ENCODE measurements at places on chromosomes 1 and 21.

- DNase-seq = peak; percentile 19
Observed at GRCh38 chr1:98323906-98324358, 337.6 kb upstream of the SNX7 start.

- no peak for DNase-seq
Observed at GRCh38 chr1:23563003-23563402, 3.7 kb upstream of the ID3 start.

DNA sequence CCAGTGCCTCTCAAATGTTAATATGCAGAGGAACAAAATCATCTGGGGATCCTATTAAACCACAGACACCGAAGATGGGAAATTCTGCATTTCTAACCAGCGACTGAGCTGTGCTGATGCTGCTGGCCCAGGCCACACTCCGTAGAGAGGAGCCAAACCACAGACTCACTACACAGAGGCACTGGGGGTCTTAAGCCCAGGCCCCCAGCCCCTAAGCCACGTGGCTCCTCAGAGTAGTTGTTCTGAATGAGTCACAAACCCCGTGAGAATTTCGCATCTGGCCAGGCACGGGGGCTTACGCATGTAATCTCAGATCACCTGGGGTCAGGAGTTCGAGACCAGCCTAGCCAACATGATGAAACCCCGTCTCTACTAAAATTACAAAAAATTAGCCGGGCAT is 2.8 kb upstream of the CELA2A start:
- no peak for DNase-seq

DNA sequence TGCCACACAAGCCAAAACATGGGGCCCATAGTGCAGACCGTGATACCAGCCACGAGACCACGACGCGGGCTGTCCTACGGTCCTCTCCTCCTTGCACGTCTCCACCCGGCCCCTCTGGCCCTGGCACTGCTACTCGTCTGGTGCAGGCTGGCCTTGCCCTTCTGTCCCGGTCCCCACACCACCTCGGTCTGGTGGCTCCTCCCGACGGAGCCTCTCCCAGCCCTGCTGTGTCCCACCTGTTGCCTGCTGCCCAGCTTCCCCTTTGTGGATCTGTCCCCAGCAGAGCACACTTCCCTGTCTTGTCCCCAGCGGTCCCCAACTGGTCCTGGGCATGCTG is 50.5 kb downstream of the MORN1 start:
- DNase-seq = no peak

DNA sequence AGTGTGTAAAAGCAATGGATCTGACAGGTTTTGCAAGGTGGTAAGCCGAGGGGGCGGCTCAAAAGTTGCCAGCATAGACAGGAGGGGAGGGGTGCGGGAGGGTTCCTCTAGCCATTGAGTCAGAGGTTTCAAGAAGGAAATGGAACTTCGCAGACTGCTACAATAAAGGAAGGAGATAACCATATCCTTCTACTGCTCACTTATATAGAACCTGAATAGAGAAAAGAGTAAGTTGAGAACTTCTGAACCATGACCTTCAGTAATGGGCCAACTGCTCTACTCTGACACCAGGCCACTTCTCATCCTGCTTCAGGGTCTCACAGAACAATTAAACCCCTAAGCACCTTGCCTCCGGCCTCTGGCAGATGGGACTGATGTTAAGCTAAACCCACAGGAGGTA is 26.3 kb upstream of the BCAR3 start:
- DNase-seq = peak; percentile 27

DNA sequence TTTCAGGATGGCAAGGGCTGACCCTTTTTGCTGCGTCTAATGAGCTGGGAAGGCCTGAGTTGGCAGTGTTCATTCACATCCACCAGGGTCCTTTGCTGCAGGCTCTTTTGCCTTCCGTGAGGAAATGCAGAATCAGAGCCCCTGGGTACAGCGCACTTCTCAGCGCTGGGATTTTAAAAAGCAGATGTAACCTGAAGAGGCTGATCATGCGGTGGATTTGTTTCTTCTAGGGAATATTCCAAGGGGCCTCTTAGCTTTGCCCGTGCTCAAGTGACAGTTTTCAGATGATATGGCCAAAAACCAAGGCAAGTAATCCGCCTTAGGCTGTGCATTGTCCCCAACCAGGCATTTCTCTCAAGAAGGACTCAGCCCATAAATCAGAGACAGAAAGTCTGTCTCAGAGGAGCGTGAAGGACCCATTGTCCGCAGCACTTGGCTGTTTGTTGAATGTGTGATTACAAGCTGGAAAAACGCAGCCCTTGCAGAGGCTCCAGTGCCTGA is 237.6 kb downstream of the PTPRC start:
- DNase-seq = no peak

- no peak for DNase-seq
Observed at GRCh38 chr1:83912876-83913275, 86.1 kb downstream of the TTLL7 start.

DNA sequence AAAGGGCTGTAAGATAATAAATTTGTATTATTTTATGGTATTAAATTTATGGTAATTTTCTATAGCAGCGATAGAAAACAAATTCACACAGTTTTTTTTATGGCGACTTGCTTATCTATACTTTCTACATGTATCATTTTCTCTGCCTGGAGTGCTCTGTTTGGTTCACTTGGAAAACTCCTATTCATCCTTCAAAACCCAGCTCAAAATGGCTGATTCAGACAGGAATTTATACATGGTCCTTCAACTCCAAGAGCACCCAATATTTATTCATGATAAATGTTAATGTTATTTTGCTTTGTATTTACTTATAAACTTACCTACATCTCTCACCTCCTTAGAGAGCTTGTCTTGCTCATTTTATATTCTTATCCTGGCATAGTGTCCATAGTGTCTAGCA is 55.6 kb upstream of the SSX2IP start:
- DNase-seq = no peak

GRCh38 chr1:160205242-160206035 is at the start of gene PEA15:
Gene PEA15 (plus strand): TSS chr1:160205384. CDS start chr1:160211545, 6,161 bp downstream.
- peak; percentile 83 for DNase-seq

- DNase-seq = no peak
Observed at GRCh38 chr1:12001996-12002493, 17.3 kb upstream of the MIIP start.

DNA sequence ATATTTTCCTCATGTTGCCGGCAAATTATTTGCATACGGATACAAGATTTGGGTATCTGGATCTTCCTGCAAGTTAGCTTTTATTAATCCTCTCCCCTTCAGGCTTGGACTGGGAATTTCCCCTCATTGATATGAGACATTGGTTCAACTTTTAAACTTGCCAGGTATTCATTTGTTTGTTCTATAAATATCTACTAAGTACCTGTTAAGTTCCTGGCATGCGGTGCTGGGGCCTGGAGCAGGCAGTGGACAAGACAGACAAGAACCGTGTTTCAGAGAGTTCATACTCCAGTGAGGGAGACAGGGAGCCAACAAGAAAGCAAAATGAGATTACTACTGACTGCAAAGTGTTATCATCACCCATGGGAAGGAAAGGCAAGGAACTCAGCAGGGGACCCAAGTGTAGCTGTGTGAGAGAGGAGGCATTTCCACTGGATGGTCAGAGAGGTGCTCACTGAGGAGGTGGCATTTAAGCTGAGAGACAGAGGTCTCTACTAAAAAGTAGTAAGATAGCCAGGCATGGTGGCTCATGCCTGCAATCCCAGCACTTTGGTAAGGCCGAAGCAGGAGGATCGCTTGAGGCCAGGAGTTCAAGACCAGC is 39.1 kb upstream of the FHAD1 start:
- DNase-seq = no peak

DNA sequence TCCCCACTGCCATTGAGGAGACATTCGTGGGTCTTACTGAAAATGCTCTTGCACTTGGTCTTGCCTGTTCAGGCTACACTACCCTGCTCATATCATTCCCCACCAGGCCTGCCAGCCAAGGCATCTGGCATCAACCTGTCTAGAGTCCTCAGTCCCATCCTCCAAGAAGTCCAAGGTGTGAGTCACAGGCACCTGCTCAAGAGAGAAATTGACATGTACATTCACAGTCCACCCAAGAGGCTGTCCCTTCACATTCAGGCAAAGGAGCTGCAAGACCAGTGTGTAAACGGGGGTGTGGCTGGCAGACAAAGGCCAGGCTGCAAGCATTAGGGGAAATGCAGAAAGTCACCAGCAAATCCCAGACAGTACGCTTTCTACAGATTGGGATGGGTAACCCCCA is 13.1 kb upstream of the PLA2G2C start:
- DNase-seq = peak; percentile 42

DNA sequence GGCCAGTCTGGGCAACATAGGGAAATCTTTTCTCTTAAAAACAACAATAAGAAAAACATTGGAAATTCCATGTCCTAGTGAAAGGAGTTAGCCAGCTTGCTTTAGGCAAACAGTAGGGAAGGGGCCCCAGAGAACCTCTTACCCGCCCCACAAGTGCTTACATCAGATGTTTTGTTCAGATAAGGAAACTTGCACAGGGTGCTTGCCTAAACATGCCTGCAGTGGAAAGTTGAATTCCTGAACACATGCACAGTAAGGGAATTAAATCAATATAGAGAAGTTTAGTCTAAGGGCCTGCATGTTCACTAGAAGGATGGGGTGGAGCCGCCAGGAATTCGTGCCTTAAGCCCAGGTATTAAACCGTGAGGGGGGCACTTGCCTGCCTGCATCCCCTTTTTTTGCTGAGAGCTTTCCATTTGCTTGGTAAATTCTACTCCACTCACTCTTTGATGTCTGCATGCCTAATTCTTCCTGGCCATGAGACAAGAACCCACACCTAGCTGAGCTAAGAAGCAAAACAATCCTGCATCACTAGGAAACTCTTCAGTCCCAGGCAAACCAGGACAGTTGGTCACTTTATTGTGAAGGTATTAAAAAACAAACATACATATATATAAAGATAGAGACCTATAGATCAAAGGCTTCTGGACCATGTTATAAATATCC is 499.0 kb downstream of the SIPA1L2 start:
- no peak for DNase-seq

DNA sequence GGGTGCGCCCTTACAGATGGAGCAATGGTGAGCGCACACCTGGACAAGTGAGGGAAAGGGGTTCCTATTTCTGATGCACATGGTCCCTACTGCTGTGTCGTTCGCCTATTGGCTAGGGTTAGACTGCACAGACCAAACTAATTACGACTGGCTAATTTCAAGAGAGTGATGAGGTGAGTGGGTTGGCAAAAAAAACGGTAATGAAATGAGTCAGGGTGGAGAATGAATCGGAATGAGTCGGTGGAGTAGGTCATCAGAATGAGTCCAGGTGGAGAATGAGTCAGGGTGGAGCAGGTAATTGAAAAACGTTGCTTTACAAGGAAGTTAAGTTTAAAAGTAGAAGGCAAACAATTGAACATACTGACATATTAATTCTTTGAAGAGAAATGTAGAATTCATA is 79.8 kb downstream of the WDR4 start:
- DNase-seq = no peak

DNA sequence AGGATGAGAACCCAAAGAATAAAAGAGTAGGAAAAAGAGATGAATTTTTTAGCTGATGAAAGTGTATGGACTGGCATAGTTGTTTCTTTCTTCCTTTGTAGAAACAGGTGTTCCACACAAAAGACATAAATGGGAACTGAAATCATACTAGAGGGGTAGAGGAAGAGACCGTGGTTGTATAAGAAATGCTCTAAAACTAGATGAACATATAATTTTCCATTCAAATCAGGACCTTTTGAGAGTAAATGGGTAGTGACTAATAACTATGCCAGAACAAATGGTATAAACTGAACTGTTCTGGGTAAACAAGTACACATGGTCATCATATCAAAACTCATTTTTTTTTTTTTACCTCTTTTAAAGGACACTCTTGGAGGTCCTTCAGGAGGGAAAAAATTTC is 344.2 kb downstream of the VAV3 start:
- DNase-seq = no peak

- DNase-seq = no peak
Observed at GRCh38 chr1:10324627-10325026, 74.2 kb upstream of the PGD start.

GRCh38 chr1:1907098-1907736 is 7.8 kb upstream of the CALML6 start:
- DNase-seq = peak; percentile 60

DNA sequence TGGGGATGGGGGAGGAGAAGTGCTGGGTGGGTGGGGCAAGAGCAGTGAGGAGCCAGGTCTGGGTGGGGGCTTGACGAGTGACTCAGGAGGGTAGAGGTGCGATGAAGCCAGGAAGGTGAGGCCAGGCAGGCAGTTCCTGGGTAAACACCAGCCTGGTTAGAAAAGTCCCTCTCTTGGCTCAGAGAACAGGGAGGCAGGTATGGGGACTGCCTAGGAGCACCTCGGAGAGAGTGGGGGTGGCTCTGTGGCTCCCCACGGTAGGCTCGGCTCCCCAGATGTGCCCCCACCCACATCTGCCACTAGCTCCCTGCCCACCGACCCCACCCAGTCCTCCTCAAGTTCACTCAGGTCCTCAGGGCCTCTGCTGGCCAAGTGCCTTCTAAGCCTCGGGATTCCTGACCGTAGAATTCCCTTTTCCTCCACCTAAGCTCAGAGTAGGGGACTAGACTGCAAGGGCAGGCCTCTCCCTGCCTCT is 1.2 kb downstream of the HSPG2 start:
- DNase-seq = peak; percentile 72
